ENCODE measurements at places on chromosomes 12 and 14.

GRCh38 chr14:105148604-105149145 lies 19.9 kb downstream of the JAG2 start:
- DNase-seq, result no peak

- no peak for DNase-seq
Measured at GRCh38 chr14:89730687-89731086, 223.8 kb downstream of the EFCAB11 start.

DNA sequence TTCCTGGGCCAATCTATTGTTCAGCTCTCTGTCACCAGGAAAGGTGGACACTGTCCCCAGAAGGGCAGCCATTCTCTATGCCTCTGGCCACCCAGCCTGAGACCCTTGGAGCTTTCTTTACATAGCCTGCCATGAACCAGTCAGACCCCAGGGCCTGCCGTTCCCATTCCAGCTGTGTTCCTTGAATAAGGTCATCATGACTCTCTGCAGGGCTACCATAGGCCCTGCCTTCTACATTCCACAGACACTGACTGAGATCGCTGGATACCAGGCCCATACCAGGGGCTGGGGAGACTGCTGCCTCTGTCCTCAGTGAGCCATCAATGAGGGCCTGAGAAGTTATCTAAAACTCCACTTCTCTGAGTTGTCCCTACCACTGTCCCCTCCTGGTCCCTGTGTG lies 75.5 kb downstream of the SYNE3 start:
- DNase-seq, result no peak

GRCh38 chr14:95215094-95215725 lies 57.9 kb upstream of the DICER1 start:
- no peak for DNase-seq

DNA sequence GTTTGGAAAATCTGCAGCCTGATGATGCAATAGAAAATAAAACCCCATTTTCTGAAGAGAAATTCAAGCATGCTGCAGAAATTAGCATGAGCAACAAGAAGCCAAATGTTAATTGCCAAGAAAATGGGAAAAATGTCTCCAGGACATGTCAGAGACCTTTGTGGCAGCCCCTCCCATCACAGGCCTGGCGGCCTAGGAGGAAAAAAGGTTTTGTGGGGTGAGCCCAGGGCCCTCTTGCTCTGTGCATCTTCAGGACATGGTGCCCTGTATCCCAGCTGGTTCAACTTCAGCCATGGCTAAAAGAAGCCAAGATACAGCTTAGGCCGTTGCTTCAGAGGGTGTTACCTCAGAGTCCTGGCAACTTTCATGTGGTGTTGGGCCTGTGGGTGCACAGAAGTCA lies 775.5 kb upstream of the SEL1L start:
- no peak for DNase-seq

DNA sequence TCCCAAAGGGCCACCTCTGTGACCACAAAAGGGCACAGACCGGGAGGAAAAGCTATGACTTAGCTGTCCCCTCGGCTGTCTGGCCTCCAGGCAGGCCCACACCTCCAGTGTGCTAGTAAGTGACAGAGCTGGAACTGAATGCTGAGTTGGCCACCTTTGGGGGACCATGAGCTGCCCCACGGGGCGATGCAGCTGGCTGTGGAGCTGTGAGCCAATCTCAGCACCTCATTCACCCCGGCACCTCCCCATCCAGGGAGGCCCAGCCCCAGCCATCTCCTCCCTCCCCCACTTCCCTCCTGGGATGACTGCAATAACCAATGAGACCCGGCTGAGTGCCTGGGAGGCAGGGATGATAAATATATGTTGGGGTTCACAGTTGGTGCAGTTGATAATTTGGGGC lies 12.2 kb upstream of the TESC start:
- no peak for DNase-seq

- no peak for DNase-seq
Measured at GRCh38 chr12:113261847-113262470, 40.7 kb downstream of the TPCN1 start.

DNA sequence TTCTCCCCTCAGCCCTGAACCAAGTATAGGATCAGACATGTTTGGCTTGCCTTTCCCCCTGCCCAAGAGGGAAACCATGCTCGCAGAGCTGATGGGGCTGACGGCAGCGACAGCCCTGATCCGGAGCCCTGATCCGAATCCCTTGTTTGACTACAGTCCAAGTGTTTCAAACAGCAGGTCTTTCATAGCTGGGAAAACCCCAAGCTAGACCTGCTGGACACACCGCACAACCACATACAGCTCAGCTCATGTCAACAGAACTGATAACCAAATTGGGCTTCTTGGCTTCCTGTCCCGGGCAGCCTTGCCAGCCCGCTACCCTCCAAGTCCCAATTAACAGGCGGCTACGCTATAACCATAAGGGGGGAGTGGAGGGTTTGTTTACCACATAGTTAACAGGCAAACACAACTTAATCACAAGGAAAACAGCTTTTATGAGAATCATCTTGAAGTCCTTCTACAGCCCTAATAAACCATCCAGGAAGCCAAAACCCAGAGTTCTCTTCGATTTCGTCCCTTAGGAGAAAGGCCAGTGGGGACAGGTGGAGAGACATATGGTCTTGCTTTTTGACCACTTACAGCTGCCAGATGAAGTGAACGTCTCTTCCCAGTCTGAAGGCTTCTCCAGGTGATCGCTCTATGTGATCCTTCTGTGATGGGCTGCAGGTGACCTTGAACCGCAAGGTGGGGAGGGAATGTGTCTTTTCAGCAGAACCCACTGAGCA lies 64.5 kb upstream of the MANSC4 start:
- DNase-seq, result no peak

DNA sequence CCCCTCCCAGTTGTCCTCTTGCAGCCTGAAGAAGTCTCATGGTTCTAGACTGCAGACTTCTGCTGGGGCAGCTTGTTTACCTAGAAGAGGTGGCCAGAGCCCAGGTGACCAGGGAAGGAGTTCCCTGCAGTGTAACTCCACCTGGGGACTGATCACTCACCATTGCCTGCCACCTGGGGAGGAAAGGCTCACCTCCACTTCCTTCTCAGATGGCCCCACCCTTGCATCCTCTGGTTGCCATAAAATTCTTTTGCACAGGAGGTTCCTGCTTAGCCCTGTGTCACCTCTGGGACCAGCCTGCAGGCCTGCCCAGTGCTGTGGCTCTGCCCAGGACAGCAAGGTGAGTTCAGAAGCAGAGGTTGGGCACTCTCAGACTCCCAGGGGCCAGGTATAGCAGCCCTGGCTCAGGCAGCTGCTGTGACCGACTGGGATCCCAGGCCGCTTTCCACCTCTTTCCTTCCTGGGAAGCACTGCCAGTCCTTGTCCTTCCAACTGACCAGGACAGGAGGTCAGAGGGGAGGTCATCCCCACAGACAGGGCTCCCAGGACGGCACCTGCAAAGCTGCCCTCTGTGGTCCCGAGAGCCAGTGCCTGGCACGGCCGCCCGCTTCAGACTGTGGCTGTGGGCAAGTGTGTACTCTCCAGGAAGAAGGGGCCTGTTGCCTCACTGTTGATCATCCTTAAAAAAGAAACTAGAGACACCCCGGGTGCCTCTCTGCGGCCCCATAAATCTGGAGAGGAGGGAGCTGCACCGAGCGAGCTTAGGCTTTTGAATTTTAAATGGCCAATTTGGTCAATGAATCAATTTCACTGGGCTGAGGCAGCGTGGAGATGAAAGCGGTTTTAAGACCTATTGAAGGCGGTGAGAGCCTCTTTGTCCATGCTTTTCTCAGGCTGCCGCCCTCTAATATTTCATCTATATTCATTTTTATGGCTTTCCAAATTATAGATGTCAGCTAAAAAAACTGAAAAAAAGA lies 79.5 kb upstream of the C14orf180 start:
- no peak for DNase-seq

DNA sequence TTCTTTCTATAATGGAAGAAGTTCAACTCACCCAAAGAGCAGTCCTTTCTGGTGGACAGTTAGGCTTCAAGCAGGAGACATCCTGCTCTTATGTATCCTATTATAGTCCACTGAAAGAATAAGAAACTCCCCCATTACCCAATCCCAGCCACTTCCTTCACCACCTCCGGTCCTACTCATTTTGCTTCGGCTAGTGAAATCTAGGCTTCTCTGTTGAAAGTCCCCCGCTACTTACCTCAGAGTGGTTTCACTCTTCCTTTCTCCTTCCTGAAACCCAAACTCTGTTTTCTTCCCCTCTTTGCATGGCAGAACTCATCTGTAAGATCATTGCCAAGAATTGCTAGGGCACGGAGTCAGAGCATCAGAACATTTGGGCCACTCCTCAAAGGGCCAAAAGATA lies at the start of gene GPR84:
Gene GPR84 (minus strand): TSS at position 74 of the 400 bp plus-strand sequence. CDS start 635 bp downstream, outside the sequence.
- DNase-seq, result no peak

GRCh38 chr14:104792945-104793702 lies 2.4 kb downstream of the AKT1 start:
- DNase-seq, result no peak

DNA sequence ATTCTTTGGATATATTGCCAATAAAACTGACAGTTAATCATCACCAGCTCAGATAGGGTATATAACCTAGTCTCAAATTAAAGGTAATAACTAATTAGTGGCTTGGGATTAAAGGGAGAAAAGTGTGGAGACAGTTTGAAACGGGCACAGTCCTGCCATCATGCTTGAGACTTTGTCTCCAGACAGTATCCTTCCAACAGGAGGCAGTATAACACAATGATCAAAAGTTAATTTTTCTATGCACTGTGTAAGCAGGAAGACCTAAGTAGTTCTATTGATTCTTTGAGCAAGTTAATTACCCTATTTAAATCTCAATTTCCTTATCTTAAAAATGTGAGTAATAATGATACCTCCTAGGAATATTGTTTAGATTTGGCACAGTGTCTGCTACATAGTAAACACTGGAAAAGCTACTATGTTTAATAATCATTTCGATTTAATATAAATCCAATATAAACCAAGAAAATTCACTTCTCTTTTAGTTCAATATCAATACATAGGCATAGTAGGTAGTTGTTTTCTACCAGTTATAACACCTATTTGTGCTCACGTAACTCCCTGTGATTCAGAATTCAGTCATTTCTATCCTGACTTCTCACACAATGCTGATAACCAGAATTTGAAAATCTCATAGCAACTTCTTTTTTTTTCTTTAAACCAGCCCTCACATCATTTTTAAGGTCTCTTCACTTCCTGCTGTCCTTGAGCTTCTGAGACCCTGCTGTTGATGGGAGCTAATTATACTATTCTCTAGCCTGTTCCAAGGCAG lies 53.7 kb downstream of the GALNT4 start:
- DNase-seq, result no peak

DNA sequence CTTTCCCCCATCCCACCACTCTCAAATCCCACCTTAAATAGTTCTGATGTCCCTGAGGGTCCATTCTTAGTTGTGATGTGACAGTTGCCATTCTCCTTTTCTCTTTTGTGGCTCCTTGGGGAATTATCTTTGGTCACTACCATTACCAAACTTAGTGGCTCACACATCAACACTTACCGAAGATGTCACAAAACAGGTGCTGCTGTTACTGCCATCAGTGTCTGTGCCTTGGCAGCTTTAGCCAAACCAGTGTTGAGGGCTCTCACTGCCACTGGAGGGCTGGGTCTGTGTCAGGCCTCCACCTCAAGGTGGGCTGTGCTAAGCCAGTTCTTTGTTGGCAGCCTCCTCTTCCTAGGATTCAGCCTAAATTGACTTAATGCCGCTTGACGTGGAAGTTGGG lies 144.0 kb downstream of the MYRFL start:
- DNase-seq, result no peak

- DNase-seq, result no peak
Measured at GRCh38 chr12:22313963-22314330, 20.6 kb downstream of the ST8SIA1 start.

GRCh38 chr12:93139028-93139665 lies 210.1 kb upstream of the EEA1 start:
- no peak for DNase-seq

- no peak for DNase-seq
Measured at GRCh38 chr14:74976264-74977113, 21.1 kb upstream of the PGF start.

DNA sequence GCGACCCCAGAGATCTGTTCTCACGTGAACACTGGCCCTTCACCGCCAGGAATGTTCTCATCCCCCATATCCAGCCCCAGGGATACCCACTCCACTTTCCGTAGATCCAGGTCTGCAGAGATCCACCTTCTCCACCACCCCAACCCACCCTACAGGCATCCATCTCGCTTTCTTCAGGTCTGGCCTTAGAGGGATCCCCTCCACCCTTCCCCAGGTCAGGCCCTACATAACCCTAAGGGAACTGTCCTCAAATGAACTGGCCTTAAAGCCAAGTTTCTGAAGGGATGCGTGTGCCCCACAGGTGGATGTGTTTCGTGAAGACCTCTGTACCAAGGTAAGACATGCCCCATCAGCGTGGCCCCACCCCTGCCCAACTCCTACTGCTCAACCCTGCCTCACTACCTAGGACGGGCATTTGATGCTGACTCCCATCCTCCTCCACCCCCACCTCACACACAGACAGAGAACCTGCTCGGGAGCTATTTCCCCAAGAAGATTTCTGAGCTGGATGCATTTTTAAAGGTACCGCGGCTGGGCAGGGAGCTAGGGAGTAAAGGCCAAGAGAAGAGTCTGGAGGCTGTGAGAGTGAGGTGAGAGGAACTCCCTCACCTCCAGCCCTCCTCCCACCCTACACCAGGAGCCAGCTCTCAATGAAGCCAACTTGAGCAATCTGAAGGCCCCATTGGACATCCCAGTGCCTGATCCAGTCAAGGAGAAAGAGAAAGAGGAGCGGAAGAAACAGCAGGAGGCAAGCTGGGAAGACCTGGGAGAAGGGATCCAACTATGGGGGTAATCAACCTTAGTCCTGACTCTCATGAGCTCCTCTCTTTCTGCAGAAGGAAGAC lies 912 bp downstream of the PSME1 start:
- DNase-seq, result no peak

DNA sequence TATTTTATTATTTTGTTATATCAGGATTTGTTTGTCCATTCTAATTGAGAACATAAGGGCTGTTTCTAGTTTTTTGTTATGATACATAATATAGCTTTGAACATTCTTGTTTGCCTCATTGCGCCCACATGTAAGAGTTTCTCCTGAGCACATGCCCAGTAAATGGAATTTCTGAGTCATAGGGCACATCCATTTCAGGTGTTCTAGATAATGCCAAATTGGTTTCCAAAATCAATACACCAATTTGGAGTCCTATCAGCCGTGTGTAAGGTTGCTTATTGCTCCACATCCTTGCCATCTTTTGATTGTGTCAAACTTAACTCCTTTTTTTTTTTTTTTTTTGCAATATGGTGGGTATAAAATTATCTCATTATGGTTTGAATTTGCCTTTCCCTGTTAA lies 97.9 kb upstream of the RESF1 start:
- DNase-seq, result no peak

DNA sequence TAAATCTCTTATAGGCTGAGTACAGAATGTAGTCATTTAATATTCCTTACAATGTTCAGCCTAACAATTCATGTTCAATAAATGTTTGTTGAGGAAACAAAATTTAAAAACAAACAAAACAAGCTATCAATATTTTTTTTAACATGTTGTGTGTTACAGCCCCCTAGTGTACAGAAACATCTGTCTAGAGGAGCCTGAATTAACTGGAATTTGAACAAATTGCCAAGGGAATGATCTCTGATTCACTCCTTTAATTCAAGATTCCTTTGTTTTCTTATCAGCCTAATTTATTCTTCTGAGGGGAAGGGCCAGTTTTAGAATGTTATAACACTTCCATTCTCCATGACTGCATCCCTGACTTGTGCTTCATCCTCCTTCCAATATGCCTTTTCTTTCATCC lies 127.2 kb downstream of the CMAS start:
- DNase-seq, result no peak
